ENCODE measurements at places on chromosomes 6 and 20.

GRCh38 chr6:47073125-47074110, 31.3 kb upstream of the ADGRF1 start:
- DNase-seq: no peak

GRCh38 chr6:38080889-38081288, 261.4 kb downstream of the ZFAND3 start:
- no peak for DNase-seq

DNA sequence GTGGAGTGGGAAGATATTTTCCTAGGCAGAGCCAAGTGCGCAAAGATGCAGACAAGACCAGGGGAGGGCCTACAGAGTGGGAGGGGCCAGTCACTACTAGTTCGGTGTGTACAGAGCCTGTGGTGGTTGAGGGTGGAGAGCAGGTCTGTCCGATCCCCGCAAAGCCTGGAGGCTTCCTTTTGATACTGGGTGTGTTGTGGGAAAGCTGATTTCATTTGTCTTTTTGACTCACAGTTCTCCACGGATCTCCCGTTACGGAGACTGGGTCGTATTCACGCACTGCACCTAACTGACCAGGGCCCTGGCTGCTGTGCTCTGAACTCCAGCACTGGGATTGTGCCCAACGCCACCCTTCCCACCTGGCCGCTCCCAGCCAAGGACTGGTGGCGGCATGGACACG, 1.4 kb upstream of the TIAM2 start:
- no peak for DNase-seq

- DNase-seq: no peak
Observed at GRCh38 chr6:87714093-87714842, 12.2 kb upstream of the AKIRIN2 start.

DNA sequence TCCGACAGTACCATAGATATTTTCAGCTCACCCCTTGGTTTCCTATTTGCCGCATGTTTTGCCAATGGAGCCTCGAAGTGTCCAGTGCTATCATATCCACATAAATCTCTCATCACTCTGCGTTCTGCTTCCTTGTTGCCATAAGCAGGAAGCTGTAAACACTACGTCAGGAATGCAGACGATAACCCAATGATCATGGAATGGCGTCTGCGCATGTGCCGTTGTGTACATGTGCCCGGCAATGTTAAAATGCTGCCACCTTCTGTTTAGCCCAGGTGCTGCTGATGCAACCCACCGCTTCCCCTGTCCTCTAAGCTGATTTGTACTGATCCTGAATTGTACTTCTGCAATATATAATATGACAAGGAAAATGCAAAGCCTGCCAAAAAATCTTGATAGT, 607.5 kb downstream of the HDGFL1 start:
- no peak for DNase-seq

Data from T follicular helper cell (primary cell).